NCI-H446 treated with DMSO at 0.1 percent for 48 hours (cell line): ENCODE measurements at places on chromosomes 4 and X.

DNA sequence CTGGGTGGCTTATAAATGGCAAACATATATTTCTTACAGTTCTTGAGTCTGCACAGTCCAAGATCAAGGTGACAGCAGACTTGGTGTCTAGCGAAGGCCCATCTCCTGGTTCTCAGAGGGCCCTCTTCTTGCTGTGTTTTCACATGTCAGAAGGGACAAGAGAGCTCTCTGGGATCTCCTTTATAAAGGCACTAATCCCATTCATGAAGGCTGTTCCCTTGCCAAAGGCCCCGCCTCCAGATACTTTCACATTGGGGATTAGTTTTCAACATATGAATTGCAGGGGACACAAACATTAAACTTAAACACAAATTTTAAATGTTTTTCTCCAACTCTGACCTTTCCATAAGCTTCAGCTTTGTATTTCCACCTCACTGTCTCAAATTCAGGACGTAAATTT lies 1135.0 kb upstream of the TENM3 start:
- no peak for DNase-seq

GRCh38 chr4:189802884-189803283 lies 137.8 kb upstream of the FRG1 start:
- DNase-seq: no peak

DNA sequence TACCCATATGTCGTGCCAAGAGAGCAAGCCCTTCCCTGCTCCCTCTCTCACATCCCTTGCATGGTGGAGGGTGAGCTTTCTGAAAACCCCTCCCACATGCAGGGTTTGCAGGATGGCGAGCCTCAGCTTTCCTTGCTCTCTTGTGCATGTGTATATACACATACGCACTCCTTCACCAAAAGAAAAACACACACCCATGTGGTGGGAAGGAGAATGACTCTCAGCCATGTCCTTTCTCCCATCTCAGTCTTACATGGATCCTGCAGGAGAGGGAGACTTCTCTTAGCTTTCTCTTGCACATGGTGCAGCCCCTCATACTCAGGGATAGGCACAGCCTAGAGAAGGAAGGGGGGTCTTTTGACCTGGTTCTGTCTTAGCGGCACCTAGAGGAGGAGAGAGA lies 81.1 kb downstream of the CLCN5 start:
- DNase-seq: no peak

DNA sequence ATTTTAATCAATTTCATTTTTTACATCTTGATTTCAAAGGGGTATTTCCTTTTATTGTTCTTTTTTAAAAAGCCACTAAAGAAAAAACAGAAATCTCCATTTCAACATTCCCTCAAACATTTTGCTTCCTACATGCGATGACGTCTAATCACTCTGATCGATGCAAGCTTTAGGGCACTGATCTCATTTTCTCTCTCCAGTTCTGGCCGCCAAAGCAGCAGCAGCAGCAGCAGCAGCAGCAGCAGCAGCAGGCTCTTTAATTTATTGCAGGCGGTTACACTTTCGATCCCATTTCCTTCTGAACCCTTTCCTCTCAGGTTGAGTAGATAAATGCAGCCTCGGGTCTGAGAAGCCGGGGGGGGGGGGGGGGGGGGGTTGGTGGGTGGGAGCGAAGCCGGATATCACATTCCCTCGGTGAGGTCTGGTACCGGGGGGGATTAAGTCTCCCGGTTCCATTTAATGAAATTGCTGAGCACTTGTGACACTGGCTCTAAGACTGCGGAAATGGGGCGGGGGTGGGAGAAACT lies 3.4 kb upstream of the PCDH7 start:
- peak; percentile 59 for DNase-seq

DNA sequence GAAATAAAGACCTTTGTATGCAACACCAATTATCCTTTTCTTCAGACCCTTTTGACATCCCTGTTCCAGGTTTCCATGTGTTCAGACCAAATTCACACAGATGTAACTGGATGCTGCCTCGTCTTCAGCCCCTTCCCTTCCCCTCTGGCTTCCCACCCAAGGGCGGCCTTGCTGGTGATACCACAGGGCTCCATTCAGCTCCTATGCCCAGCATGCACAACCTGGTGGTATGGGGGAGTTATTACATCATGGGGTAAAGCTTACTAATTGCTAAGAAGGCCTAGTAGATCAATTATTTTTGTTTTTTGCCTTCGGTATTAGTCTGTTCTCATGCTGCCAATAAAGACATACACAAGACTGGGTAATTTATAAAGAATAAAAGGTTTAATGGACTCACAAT lies 317.0 kb upstream of the CXXC4 start:
- DNase-seq: no peak
